ENCODE measurements at places on chromosomes 4 and X.

GRCh38 chrX:155434906-155435743 is 23.3 kb downstream of the F8A3 start:
- DNase-seq = no peak

DNA sequence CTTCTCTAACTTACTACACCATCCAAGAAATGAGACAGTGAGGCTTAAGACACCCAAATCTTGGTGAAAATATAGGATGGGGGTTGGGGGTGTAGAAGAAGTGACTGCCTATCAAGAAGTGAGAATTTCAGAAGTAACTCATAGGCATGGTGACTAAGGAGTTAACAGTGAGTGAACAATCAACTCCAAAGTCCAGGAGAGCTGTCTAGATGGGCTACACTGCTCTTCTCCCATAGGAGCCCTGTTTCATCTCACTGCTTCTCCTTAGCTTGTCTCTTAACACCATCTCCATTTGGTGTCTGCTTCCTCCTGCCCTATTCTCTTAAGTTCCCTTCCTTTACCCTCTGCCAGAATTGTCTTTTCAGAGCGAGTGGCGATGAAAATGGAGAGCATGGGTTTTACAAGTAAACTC is 22.7 kb downstream of the FABP2 start:
- DNase-seq = peak; percentile 31

DNA sequence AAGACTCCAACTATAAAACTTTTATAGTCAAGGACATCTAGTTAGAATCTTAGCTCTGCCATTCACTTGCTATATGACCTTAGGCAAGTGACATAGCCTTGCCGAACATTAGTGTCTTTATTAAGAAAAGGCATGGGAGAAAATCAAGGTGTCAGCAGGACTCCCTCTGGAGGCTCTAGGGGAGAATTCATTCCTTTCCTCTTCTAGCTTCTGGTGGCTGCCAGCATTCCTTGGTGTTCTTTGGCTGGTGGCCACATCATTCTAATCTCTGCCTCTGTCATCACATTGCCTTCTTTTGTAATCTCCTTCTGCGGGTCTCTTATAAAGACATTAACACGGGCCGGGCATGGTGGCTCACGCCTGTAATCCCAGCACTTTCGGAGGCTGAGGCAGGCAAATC is 99.8 kb downstream of the PPP1R2C start:
- peak; percentile 7 for DNase-seq

DNA sequence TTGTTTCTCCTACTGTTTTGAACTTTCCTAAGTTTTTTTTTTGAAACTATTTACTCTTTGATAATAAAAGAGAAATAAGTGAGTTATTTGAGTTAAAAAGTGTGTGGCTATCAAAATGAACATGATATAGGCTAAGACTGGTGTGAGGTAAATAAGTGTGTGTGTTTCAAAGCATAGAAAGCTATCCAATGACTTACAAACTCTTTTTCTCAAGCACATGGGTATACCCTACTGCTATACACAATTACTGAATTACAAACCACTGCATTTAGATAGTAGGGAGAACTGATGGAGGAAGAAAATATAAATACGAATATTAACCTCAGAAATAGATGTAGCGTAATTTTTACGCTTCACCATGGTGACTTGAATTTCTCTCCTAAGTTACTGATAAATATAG is 305.8 kb upstream of the ANXA10 start:
- DNase-seq = no peak

GRCh38 chrX:96909291-96909690 is 25.6 kb downstream of the RPA4 start:
- DNase-seq = peak; percentile 25

GRCh38 chrX:139647597-139647996 is 60.4 kb downstream of the MCF2 start:
- DNase-seq = no peak

GRCh38 chr4:52212702-52213101 is 161.6 kb downstream of the SPATA18 start:
- DNase-seq = no peak

DNA sequence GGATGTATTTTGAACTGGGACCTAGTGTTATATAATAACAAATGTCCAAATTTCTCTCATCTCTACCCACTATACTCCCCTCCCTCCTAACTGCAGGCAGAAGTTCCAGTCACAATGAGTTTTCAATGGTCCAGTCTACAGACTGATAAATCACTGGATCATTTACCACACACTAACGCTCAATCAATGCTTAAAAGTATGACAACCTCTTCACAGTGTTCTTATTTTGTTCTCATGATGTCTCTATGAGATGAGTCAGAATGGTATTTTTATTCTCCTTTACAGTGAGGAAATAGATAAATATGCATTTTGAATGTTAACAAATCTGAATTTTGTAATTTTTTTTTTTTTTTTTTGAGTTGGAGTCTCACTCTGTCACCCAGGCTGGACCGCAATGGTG is 83.7 kb upstream of the ETNPPL start:
- DNase-seq = no peak

DNA sequence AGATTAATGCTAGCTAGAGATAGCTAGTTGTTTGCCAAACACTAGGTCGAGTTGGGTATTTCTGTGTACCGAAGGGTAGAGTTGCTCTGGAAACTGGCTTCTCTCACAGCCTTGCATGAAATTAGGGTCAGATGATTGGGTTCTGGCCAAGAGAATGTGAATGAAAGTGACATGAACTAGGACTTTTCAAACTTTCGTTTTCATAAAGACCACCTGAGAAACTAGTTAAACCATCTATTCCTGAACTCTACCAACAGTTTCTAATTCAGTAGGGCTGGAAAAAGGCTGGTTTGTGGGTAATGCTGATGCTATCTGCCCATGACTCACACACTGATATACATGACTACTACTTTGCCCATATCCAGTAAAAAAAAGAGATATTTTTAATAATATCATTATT is 157.6 kb downstream of the GASK1B start:
- no peak for DNase-seq

GRCh38 chr4:184439856-184440594 is 34.3 kb downstream of the IRF2 start:
- DNase-seq = peak; percentile 61

DNA sequence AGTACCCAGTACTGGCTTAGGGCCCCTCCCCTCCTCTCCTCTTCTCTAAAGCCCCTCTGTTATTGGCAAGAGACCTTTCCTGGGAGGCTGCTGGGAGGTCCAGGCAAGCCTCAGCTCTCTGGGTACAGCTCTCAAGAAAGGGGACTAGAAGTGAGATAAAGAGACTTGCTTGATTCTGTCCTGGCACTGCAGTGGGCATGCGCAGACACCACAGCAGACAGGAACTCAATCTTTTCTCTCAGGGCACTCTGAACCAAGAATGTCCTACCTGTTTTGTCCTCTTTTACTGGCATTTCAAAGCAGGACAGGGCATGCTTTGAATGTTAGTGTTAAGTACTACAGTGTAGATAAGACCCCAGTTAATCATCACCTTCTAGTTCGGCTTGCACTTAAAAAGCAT is 74.9 kb downstream of the NYX start:
- no peak for DNase-seq

- DNase-seq = no peak
Observed at GRCh38 chrX:104288961-104289360, 34.2 kb upstream of the ESX1 start.

GRCh38 chrX:7092543-7092942 is 55.0 kb upstream of the STS start:
- no peak for DNase-seq

DNA sequence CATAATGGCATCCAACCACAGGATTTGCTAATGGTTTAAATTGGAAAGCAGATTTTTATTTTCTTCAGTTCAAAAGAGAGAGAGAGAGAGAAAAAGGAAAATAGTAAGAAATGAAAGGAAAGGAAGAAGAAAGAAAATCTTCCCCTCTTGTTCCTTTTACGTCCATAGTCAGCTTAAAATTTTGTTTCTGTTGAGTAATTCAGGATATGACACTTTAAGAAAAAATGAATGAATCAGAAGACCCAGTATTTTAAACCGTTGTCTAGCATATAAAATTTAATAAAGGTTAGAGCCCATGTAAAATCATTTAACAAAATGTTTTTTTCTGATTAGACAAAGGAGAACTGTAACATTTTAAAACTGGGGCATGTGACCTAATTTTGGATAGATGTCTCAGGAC is 391.8 kb upstream of the EPHA5 start:
- DNase-seq = no peak

DNA sequence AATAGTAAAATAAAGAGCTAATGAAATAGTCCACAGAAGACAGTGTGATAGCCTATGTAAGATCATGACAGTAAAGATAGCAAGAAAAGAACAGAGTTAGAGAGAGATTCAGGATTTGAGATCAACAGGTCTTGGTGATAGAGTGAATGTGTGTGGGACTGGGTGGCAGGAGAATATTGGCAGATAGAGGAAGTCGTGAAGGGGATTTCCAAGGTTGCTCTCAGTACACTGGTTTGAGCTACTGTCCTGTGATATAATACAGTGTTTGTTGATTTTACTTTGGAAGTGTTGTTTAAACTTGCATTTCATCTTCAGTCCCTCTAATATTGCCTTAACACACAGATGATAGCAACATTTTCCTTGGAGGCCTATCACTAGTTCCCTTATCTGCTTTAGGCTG is 44.1 kb downstream of the DTHD1 start:
- no peak for DNase-seq

GRCh38 chr4:129971419-129971818 is 875.5 kb downstream of the C4orf33 start:
- no peak for DNase-seq

- DNase-seq = peak; percentile 97
Observed at GRCh38 chr4:48016141-48017107, at the start of the genes CNGA1 and NIPAL1. Gene CNGA1, minus strand, starts transcription at chr4:48016681. Its CDS starts 63,992 bp downstream, at chr4:47952689. Gene NIPAL1, plus strand, starts transcription at chr4:48016772. Its CDS starts 68 bp downstream, at chr4:48016840.

- no peak for DNase-seq
Observed at GRCh38 chr4:16082041-16082425, 1.8 kb downstream of the PROM1 start.

GRCh38 chr4:16881151-16881884 is 17.1 kb downstream of the LDB2 start:
- DNase-seq = no peak

GRCh38 chrX:56029188-56029587 is 203.0 kb upstream of the KLF8 start:
- DNase-seq = no peak

DNA sequence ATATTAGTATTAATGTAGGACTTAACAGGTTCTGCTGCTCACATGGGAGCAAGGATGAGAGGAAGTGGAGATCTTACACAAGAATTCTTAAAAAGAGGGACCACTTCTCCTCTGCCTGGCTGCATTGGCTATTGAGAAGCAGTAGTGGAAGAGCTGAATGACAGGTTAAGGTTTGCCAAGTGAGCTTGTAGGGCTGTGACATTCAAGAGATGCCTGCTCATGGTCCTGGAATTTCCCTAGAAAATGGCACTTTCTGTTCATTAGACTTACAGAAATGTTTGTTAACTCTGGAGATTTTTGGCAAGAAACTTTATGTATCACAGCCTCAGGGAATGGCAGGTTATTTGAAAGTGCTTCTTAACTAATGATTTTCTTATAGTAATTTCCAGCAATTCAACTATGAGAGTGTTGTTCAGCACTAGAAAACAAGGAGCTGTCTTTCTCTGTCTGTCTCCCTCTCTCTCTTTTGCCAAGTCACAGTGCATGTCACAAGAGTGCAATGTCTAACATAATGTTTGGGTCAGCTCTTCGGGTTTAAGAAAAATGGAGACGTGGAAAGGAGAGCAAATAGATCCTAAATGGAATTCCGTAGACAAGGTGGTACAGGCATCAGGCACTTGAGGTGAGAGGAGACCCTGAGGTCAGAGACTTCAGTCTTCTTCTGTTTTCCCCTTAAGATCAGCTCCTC is 8.3 kb upstream of the NAP1L5 start:
- no peak for DNase-seq

DNA sequence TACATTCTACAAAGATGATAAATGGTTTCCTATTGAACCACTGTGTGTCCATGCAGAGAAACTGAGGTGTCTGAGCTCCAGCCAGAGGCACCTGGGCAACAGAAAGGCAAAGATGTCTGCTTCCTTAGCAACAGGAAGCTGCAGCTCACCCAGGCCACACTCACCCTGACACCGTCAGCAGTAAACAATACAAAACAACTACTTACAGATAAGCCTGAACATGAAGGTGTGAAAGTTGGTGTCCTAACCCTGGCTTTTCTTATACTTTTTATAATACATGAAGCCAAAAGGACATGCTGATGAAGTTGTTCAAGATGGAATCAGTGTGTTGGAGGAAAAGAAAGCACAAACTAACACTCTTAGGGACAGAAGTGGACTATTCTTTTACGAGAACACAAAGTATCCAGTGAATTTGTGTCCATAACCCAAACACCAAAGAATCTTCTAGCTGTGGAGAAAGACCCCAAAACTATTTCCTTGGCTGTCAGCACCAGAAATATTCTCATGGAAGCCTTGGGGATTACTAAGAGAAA is 117.3 kb downstream of the SYNPO2 start:
- DNase-seq = no peak

DNA sequence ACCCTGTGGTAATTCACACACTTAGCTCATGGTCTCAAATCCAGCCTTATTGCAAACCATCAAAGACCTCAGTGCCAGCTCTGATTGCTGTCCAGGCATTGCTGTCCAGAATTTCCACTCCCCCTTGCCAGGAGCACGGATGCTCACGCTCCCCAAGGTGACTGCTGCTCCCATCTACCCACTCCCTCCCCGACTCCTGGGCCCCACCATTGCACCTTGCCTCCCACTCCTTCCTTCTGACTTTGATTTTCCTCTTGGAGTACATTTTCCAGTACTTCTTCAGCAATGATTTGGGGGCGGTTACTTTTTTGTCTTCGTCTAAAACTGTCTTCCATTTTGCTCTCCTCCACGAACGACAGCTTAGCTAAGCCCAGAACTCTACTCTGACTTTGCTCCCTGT is 11.5 kb downstream of the ZFYVE28 start:
- DNase-seq = no peak

- no peak for DNase-seq
Observed at GRCh38 chrX:42837101-42837726, 59.3 kb upstream of the PPP1R2C start.

- DNase-seq = peak; percentile 23
Observed at GRCh38 chr4:25213347-25213979, 20.4 kb upstream of the PI4K2B start.

- no peak for DNase-seq
Observed at GRCh38 chr4:94339779-94340178, 2.9 kb downstream of the HPGDS start.

DNA sequence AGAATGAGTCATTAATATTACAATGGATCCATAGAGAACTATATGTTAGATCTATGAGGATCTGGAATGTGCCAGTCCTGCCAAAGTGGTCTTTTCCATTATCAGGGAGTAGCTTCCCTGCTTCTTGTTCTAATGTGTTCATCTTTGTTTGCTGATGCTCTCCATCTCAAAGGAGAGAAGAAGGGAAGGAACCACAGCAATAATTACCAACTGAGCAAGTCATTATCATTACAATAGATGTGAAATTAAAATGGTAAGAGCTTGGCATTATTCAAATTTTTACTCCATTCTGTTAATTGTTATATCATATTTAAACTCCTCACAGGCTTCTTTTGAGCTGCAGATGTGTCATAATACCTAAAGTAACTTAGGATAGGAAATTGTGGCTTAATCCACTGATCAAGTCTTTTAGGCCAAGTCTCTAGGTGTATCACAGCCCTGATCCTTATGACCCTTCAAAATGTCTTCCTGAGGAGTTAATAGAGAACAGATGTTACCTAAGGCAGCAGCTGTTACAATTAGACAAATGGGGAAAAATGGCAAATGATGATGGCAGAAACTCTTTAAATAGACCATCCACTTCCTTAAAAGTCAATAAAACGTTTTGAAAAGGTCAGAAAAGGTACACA is 1492.7 kb upstream of the IGFBP7 start:
- DNase-seq = no peak

GRCh38 chr4:107561481-107561880 is 158.6 kb downstream of the PAPSS1 start:
- DNase-seq = no peak

All from hepatocyte (in vitro differentiated cells).